ENCODE measurements at places on chromosomes 7 and 10.

- DNase-seq: no peak
These were observed 4.1 kb downstream of the EPDR1 start for GRCh38 chr7:37924491-37925041.

DNA sequence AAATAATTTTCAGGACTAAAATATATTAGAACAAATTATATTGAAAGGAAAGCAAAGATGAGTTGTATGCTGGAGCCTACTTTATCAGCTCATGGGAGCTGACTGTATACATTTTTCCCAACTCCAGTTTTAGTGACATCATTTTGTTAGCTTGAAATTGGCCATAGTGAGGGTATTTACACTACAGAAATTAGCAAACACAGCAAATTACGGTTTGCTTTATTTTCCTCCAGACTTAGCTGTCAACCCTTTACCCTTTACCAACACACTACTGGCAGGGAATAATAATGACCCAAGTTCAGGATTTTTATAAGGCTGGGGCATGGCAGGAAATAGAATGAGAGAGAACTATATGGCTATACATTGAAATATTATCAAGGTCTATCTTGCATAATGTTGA, 120.3 kb upstream of the PRSS1 start:
- DNase-seq: no peak

DNA sequence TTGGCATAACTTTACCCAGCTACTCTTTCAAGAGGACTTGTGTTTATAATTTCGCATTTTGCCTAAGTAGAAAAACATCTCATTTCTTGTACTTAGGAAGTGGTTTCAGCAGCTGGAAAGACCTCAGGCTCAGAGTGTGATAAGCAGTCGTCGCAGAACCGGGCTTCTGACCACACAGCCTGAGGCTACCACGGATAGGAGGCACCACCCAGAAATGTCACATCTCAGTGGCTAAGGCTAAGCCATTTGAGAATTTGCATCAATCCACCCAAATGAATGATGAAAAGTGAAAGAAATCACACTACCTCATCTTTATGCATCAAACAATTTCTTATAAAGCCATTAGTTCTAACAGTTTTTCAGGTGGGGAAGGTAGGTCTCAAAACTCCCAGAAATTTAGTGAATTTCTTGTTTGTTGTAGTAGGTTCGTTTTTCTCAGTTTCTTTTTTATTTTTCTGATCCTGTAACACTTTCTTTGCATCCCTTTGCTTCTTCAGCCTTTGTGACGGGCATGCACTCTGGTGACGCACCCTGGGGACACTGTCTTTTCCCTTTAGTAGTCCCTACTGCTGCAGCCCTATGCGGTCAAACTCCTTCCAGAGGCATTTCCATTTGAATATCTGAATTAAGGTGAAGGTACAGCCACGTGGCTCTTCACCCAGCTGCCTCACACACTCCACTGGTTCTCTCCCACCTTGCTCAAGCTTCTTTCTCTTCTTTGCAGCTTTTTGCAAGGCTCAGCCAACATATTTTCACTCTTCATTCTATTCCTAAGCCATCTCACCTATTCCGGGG, 68.5 kb downstream of the MAP3K8 start:
- peak; percentile 52 for DNase-seq

GRCh38 chr7:85736085-85736484, 549.2 kb upstream of the SEMA3D start:
- DNase-seq: no peak

DNA sequence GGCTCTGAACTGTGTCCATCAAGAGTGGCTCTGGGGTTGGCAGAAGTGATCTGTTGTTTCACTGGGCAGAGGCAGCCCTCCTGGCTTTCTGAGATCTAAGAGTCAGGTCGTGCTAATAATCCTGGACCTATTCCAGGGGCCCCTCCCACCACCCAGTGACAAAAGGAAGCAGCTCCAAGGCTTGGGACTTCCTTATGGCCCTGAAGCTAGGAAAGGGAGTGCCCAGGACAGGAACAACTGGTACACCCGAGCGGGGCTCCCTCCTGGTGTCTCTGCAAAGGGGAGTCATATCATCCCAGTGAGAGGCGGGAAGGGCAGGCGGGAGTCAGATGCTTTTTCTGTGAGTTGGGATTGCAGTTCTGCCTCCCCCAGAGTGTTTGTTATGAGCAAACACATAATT, 32.3 kb downstream of the RPS24 start:
- DNase-seq: no peak

DNA sequence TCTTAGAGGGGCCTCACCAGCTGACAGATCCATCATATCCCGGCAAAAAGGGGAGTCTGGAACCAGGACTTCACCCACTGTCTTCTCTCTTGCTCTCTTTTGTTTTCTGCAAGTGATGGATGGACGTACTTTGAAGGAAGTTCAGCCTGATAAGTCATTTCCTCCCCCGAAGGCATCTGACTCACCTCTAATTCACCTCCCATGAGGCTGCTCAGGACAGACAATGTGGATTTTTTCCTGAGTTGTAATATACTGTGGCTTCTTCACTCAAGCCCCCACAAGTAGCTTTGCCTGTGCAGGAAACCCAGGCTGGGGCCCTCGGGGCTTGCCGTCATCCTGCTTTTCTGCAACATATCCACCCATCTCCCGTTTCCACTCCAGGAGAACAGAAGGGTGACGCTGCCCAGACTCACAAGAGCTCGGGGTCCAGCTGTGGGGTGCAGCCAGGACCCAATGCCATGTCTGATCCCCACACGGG, 70.4 kb downstream of the ASB13 start:
- DNase-seq: no peak
